Progenitor cell of endocrine pancreas (in vitro differentiated cells): ENCODE measurements at places on chromosomes 1 and 21. TPM values are rescaled to one million over a fixed set of nuclear protein-coding genes. Genes with fewer than 3 reads are reported as not detected.

DNA sequence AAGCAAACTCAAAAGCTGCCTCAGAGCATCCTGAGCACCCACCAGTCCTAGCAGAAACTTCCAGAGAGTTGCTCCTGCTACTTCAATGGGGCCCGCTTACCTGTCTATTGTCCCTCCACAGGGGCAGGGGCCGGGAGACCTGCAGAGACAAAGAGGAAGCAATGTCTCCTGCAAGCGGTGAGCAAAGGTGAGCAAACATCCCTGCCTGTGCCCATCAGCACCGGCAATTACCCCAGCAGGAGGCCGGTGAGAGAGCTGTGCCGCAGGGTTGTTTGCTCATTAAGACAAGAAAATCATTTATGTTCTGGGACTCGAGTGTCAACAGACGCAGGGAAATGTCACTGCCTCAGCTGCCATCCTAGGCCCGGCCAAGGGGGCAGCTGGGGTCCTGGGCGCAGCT, 53.8 kb upstream of the TARDBP start:
- no peak for DNase-seq
- H3K27me3 ChIP-seq, result peaks cover 10% of the 10 kb centered on the region
- H3K27ac ChIP-seq, result peak overlapping the region; percentile 47
- no peak overlapping the region for H3K4me3 ChIP-seq
- H3K36me3 ChIP-seq, result no peaks in the 10 kb centered on the region

DNA sequence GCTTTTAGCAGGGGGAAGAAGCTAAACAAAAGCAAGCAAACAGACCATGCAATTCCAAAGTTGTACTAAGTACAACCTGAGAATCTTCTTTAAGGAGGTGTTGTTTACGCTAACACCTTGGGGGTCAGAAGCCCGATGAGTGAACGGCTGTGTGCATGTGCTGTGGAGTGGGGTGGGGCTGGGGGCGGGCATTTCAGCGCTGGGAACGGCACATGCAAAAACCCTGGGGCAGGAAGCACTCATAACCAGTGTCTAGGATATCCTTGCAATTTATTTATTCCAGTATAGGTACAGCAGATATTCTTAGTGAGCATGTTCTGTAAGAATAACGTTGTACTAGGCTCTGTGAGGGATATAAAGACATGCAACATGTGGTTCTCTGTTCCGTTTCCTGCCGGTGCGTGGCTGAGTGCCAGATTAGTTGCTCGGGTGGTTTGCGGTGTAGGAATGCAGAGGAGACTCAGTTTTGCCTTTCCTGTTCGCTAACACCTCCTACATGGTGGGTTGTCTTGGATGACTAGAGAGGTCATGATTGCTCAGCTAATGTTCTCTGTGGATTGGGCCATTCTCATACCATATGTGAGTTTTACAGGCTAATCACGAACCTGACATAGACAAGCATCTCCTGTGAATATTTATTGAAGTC, 3.7 kb downstream of the FASLG start:
- no peaks in the 10 kb centered on the region for H3K4me1 ChIP-seq
- no peak overlapping the region for H3K27ac ChIP-seq
- no peaks in the 10 kb centered on the region for H3K36me3 ChIP-seq
- no peak overlapping the region for H3K4me3 ChIP-seq

DNA sequence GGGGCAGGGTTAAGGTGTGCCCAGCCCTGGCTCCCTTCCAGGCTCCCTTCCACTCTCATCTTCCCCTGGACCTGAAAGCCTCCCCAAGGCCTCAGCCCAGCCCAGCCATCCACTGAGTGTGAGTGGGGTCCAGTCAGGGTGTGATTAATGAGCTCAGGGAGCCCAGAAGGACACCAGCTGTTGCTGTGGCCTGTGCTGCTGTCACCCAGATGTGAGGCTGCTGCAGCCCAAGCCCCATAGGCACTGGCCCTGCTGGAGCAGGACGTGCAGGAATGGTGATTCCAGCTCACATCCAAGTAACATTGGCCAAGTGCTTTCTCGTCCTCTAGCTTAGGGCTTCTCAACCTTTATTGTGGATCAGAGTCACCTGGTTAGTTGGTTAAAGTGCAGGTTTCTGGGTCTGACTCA, 77.6 kb downstream of the EPHB2 start:
- H3K4me3 ChIP-seq, result no peak overlapping the region
- DNase-seq, result no peak
- H3K4me1 ChIP-seq, result peaks cover 21% of the 10 kb centered on the region
- H3K36me3 ChIP-seq, result peaks cover 5% of the 10 kb centered on the region

GRCh38 chr1:19814244-19814661, 830 bp downstream of the RNF186 start:
- H3K27me3 ChIP-seq, result peaks cover 4% of the 10 kb centered on the region
- no peak overlapping the region for H3K27ac ChIP-seq
- no peak overlapping the region for H3K4me3 ChIP-seq
- no peak for DNase-seq

DNA sequence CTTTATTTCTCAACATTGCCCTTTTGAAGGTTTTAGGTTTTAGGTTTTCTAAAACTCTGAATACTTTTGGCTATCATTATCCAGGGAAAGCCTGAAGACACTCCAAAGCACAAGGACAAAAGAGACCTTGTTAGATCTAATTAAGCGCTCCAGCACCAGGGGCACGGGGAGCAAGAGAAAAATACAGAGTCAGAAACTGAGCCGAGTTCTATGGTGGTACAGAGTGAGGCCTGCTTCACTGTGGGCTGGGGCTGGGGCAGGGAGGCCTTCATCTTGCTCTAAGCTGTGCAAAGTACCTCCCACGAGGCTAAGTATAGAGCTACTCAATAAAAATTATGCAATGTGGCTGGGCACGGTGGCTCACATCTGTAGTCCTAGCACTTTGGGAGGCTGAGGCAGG, 19.7 kb upstream of the RAB4A start:
- no peaks in the 10 kb centered on the region for H3K36me3 ChIP-seq
- peaks cover 34% of the 10 kb centered on the region for H3K4me1 ChIP-seq
- H3K4me3 ChIP-seq, result no peak overlapping the region
- DNase-seq, result no peak
- peak overlapping the region; percentile 27 for H3K27ac ChIP-seq

- H3K36me3 ChIP-seq, result peaks cover 2% of the 10 kb centered on the region
- no peak overlapping the region for H3K4me3 ChIP-seq
- no peak overlapping the region for H3K27ac ChIP-seq
- H3K4me1 ChIP-seq, result no peaks in the 10 kb centered on the region
- H3K27me3 ChIP-seq, result no peaks in the 10 kb centered on the region
- no peak for DNase-seq
Measured at GRCh38 chr21:35159881-35160280, 110.8 kb upstream of the RUNX1 start.

GRCh38 chr1:54623216-54624007, at the start of gene FAM151A:
Gene FAM151A, minus strand, starts transcription at chr1:54623525. Its CDS starts 130 bp downstream, at chr1:54623395.
- peak within 1 kb of the TSS; percentile 45 for H3K27ac ChIP-seq
- no peak within 1 kb of the TSS for H3K4me3 ChIP-seq
- no peak for DNase-seq
- H3K27me3 ChIP-seq, result peaks cover 17% of the 10 kb centered on the region
- H3K4me1 ChIP-seq, result peaks cover 5% of the 10 kb centered on the region

- no peak for DNase-seq
- peaks cover 14% of the 10 kb centered on the region for H3K27me3 ChIP-seq
- no peaks in the 10 kb centered on the region for H3K36me3 ChIP-seq
- no peak overlapping the region for H3K27ac ChIP-seq
- peaks cover 20% of the 10 kb centered on the region for H3K4me1 ChIP-seq
Measured at GRCh38 chr1:58587667-58588066, 10.6 kb upstream of the TACSTD2 start.

GRCh38 chr1:66563941-66564630, 30.1 kb downstream of the SGIP1 start:
- no peaks in the 10 kb centered on the region for H3K27me3 ChIP-seq
- H3K4me3 ChIP-seq, result no peak overlapping the region
- peaks cover 10% of the 10 kb centered on the region for H3K4me1 ChIP-seq
- H3K27ac ChIP-seq, result no peak overlapping the region

- no peak for DNase-seq
- H3K4me3 ChIP-seq, result no peak overlapping the region
- no peak overlapping the region for H3K27ac ChIP-seq
Measured at GRCh38 chr1:233366575-233366974, 39.1 kb downstream of the MAP3K21 start.

GRCh38 chr1:177210071-177210470, 39.3 kb downstream of the BRINP2 start:
- H3K27me3 ChIP-seq, result no peaks in the 10 kb centered on the region
- H3K4me1 ChIP-seq, result peaks cover 15% of the 10 kb centered on the region
- H3K4me3 ChIP-seq, result no peak overlapping the region
- H3K36me3 ChIP-seq, result no peaks in the 10 kb centered on the region

- H3K36me3 ChIP-seq, result peaks cover 6% of the 10 kb centered on the region
- no peak overlapping the region for H3K4me3 ChIP-seq
- H3K4me1 ChIP-seq, result peaks cover 14% of the 10 kb centered on the region
Measured at GRCh38 chr1:204130981-204131892, 20.6 kb downstream of the ETNK2 start.

DNA sequence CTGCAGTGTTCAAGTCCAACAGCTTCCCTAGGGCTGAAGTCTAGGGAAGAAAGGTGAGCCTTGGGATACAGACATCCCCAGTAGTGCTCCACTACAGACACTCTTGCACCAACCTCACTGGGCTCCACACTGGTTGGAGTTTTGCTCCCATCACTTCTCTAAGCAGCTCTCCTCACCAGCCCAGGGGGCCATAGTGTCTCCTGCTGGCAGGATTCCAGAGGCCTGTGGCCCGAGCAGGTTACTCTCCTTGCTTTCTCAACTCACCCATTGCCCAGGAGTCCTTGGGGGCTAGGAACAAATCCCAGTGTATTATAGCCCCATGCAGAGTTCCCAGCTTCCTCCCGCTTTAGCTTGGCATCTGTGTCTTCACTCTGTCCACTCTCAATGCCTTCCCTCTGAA, 52.8 kb downstream of the IFI44 start:
- H3K27ac ChIP-seq, result no peak overlapping the region
- H3K4me3 ChIP-seq, result no peak overlapping the region
- H3K36me3 ChIP-seq, result no peaks in the 10 kb centered on the region
- H3K27me3 ChIP-seq, result no peaks in the 10 kb centered on the region
- DNase-seq, result no peak

GRCh38 chr1:203744075-203744972, 20.7 kb upstream of the LAX1 start:
- no peak for DNase-seq
- no peaks in the 10 kb centered on the region for H3K4me1 ChIP-seq
- no peak overlapping the region for H3K27ac ChIP-seq
- no peaks in the 10 kb centered on the region for H3K27me3 ChIP-seq

- DNase-seq, result peak; percentile 3
- H3K36me3 ChIP-seq, result peaks cover 16% of the 10 kb centered on the region
- no peak overlapping the region for H3K4me3 ChIP-seq
Measured at GRCh38 chr21:46557469-46557868, 47.4 kb downstream of the S100B start.

- no peak overlapping the region for H3K27ac ChIP-seq
- H3K27me3 ChIP-seq, result no peaks in the 10 kb centered on the region
- no peak overlapping the region for H3K4me3 ChIP-seq
- no peak for DNase-seq
- no peaks in the 10 kb centered on the region for H3K36me3 ChIP-seq
Measured at GRCh38 chr1:48966583-48966982, 189.9 kb upstream of the BEND5 start.

DNA sequence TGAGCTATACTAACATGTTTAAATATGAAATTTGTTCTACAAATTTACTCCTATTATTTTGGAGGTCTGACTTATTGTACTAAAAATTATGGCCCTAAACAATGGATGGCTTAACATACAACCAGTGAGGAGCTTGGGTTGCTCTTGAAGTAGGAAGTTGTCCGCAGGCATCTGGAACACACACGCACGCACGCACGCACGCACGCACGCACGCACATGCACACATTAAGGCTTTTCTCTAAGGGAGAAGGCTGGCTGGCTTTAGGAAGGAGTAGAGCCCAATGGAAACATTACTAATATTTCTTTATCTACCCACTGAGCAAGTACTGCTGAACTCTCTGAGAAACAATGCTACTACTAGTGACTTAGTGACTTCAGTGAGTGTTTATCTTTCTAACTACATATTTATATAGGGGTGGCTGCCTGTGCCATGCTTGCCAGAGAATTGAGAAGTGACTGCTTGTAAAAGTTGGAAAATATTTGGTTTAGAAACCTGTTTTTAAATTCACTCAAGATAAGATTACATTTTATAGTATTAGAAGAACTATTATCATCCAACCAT, 16.2 kb upstream of the ARHGAP29 start:
- peak overlapping the region; percentile 52 for H3K27ac ChIP-seq
- no peak for DNase-seq
- H3K4me1 ChIP-seq, result peaks cover 35% of the 10 kb centered on the region
- no peaks in the 10 kb centered on the region for H3K36me3 ChIP-seq

- no peaks in the 10 kb centered on the region for H3K27me3 ChIP-seq
- H3K27ac ChIP-seq, result no peak overlapping the region
- peaks cover 2% of the 10 kb centered on the region for H3K36me3 ChIP-seq
- H3K4me3 ChIP-seq, result no peak overlapping the region
- DNase-seq, result no peak
Measured at GRCh38 chr1:117188170-117188815, 22.4 kb downstream of the VTCN1 start.

The SIK1 gene
- 8.1 and 8.8 TPM in 2 replicates for total RNA-seq

The PIGM gene
- 11.4 and 12.2 TPM in 2 replicates for total RNA-seq

The ARV1 gene
- 14.4 and 16.6 TPM in 2 replicates for total RNA-seq

The LMX1A gene
- total RNA-seq, result 0.18 TPM in 1 of 2 replicates, not detected in the other

The HTR6 gene
- not detected in 2 replicates for total RNA-seq
